ENCODE measurements at places on chromosomes 1 and 21. TPM values are rescaled to one million over a fixed set of nuclear protein-coding genes. Genes with fewer than 3 reads are reported as not detected.

FCRLB gene
- total RNA-seq: not detected

ELK4 gene
- total RNA-seq: 65.8 TPM

THRAP3 gene
- total RNA-seq: 135 TPM

GRCh38 chr1:35873243-35873750, 9.7 kb upstream of the AGO1 start:
- H3K27me3 ChIP-seq: no peaks in the 10 kb centered on the region
- DNase-seq: no peak
- no peaks in the 10 kb centered on the region for H3K36me3 ChIP-seq
- no peak overlapping the region for H3K27ac ChIP-seq
- no peaks in the 10 kb centered on the region for H3K4me1 ChIP-seq

GRCh38 chr1:64956010-64956640, 10.2 kb downstream of the JAK1 start:
- DNase-seq: peak; percentile 54
- peaks cover 56% of the 10 kb centered on the region for H3K4me1 ChIP-seq
- no peak overlapping the region for H3K27ac ChIP-seq
- no peak overlapping the region for H3K4me3 ChIP-seq

- H3K4me1 ChIP-seq: no peaks in the 10 kb centered on the region
- no peak overlapping the region for H3K27ac ChIP-seq
These were observed 4.6 kb downstream of the LCE7A start for GRCh38 chr1:152864443-152864842.

GRCh38 chr1:55702064-55702463, 486.9 kb upstream of the USP24 start:
- no peaks in the 10 kb centered on the region for H3K36me3 ChIP-seq
- peaks cover 5% of the 10 kb centered on the region for H3K27me3 ChIP-seq
- no peaks in the 10 kb centered on the region for H3K4me1 ChIP-seq
- H3K27ac ChIP-seq: no peak overlapping the region

- H3K4me1 ChIP-seq: no peaks in the 10 kb centered on the region
- no peak overlapping the region for H3K4me3 ChIP-seq
- H3K27me3 ChIP-seq: peaks cover 33% of the 10 kb centered on the region
- no peak overlapping the region for H3K27ac ChIP-seq
- H3K36me3 ChIP-seq: no peaks in the 10 kb centered on the region
These were observed 36.3 kb upstream of the FAM3B start for GRCh38 chr21:41280115-41280919.

GRCh38 chr1:47219001-47219400, 13.0 kb downstream of the TAL1 start:
- H3K27me3 ChIP-seq: peaks cover 6% of the 10 kb centered on the region
- H3K36me3 ChIP-seq: no peaks in the 10 kb centered on the region
- H3K4me3 ChIP-seq: no peak overlapping the region
- no peaks in the 10 kb centered on the region for H3K4me1 ChIP-seq
- DNase-seq: no peak
- H3K27ac ChIP-seq: no peak overlapping the region

HS2ST1 gene
- total RNA-seq: 16.5 TPM

SPATA46 gene
- total RNA-seq: not detected

GRCh38 chr1:11333631-11334030, 60.6 kb downstream of the UBIAD1 start:
- H3K27ac ChIP-seq: no peak overlapping the region
- no peak for DNase-seq

PRDX1 gene
- 481 TPM for total RNA-seq

GRCh38 chr1:112761714-112762480, 46.8 kb upstream of the PPM1J start:
- H3K27ac ChIP-seq: no peak overlapping the region
- DNase-seq: no peak
- H3K4me1 ChIP-seq: no peaks in the 10 kb centered on the region
- H3K27me3 ChIP-seq: peaks cover 17% of the 10 kb centered on the region
- H3K36me3 ChIP-seq: no peaks in the 10 kb centered on the region
- H3K4me3 ChIP-seq: no peak overlapping the region

POU3F1 gene
- 0.36 TPM for total RNA-seq

- no peak for DNase-seq
- H3K27me3 ChIP-seq: no peaks in the 10 kb centered on the region
- no peaks in the 10 kb centered on the region for H3K36me3 ChIP-seq
- H3K27ac ChIP-seq: peak overlapping the region; percentile 97
These were observed 3.3 kb upstream of the ZBTB18 start for GRCh38 chr1:244047621-244048255.

ARMH1 gene
- total RNA-seq: 134 TPM

ANGPTL1 gene
- total RNA-seq: not detected

DNA sequence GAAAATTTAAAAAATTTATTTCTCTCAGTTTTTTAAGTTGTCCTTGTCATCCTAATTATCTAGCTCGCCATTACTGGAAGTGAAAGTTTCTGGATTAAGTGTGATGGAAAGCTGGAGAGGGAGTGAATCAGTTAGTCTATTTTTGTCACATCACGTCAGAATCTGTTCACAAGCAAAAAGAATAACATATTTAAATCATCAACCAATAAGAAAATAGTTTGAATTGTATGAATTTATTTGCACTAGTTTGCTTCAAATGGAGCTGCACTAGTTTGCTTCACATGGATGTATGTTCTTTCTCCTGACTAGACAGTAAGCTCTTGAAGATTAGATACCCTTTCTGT, 22.8 kb downstream of the PHC2 start:
- H3K4me3 ChIP-seq: no peak overlapping the region
- no peak overlapping the region for H3K27ac ChIP-seq
- H3K27me3 ChIP-seq: peaks cover 10% of the 10 kb centered on the region
- no peak for DNase-seq

GRCh38 chr21:41596241-41596925, 88.4 kb upstream of the TMPRSS2 start:
- peaks cover 4% of the 10 kb centered on the region for H3K27me3 ChIP-seq
- H3K36me3 ChIP-seq: no peaks in the 10 kb centered on the region
- no peak overlapping the region for H3K27ac ChIP-seq
- H3K4me3 ChIP-seq: no peak overlapping the region
- no peaks in the 10 kb centered on the region for H3K4me1 ChIP-seq
- DNase-seq: no peak

DNA sequence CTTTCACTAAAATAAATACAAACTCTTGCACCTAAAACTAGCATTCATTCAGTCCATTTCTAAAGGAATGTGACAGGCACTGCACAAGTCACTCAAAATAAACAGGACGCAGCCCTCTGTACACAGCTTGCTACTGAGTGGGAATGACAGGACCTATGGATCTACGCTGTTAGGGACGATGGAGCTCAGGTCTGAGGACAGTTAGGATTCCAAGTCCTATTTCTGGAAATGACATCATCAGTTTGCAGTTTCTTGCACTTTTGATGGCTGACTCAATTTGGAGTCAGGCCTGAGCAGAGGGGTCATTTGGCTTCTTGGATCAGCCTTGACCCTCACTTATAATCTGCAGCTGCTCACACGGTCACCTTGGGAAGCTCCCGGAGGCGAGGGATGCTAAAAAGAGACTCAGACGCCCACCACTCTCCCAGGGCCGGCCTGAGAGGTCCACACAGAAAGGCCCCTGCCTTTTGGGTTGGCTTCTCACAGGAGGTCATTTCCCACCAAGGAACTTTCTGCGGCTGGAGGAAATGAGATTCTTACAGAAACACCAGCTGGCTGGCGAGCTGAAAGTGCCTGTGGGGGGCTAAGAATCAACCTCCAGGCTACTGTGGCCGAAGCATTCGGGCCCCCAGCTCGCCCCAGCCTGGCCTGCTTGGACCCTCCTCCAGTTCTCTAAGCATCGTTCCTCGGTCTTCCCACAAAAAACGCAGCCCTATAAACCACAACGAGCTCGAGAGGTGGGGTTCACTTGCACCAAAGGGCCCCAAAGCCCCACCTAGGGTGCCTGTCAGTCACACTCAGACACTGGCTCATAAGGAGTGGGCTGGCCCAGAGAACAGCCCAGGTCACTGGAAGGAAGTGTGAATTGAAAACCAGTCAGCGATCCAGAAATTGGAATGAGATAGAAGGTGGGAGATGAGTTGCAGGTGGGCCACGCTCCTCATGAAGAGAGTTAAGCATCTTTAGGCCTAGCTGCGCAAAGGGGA, 8.9 kb upstream of the PDE9A start:
- no peak overlapping the region for H3K27ac ChIP-seq
- no peaks in the 10 kb centered on the region for H3K36me3 ChIP-seq

- no peak for DNase-seq
- H3K4me3 ChIP-seq: no peak overlapping the region
- H3K4me1 ChIP-seq: no peaks in the 10 kb centered on the region
- no peak overlapping the region for H3K27ac ChIP-seq
- no peaks in the 10 kb centered on the region for H3K36me3 ChIP-seq
- H3K27me3 ChIP-seq: no peaks in the 10 kb centered on the region
These were observed 261.3 kb upstream of the CHRM3 start for GRCh38 chr1:239125027-239125426.

DNA sequence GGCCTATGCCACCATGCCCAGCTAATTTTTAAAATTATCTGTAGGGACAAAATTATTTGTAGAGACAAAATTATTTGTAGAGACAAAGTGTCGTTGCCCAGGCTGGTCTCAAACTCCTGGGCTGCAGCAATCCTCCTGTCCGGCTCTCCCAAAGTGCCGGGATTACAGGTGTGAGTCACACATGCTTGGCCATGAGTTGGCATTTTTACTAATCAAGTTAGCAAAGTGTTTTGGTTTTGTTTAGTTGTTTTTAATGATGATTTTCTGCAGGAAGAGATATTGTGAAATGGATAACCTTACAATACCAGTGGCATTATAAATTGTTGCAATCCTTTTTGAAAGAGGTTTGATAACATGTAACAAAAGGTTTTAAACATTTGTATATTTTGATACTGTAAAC, 65.3 kb upstream of the MAGI3 start:
- H3K4me3 ChIP-seq: no peak overlapping the region
- no peak overlapping the region for H3K27ac ChIP-seq
- no peaks in the 10 kb centered on the region for H3K36me3 ChIP-seq
- H3K4me1 ChIP-seq: no peaks in the 10 kb centered on the region
- DNase-seq: no peak
- H3K27me3 ChIP-seq: no peaks in the 10 kb centered on the region

AK5 gene
- 2.2 TPM for total RNA-seq

SPRR2A gene
- not detected for total RNA-seq

WNT2B gene
- 0.15 TPM for total RNA-seq

GRCh38 chr1:93979718-93980319, 70.6 kb upstream of the GCLM start:
- H3K4me3 ChIP-seq: no peak overlapping the region
- H3K4me1 ChIP-seq: no peaks in the 10 kb centered on the region
- H3K36me3 ChIP-seq: no peaks in the 10 kb centered on the region
- peaks cover 3% of the 10 kb centered on the region for H3K27me3 ChIP-seq
- no peak for DNase-seq
- H3K27ac ChIP-seq: no peak overlapping the region

HES2 gene
- total RNA-seq: not detected

ADAMTS4 gene
- 2.3 TPM for total RNA-seq

AIRE gene
- not detected for total RNA-seq

GRCh38 chr1:84283381-84283780, 18.1 kb upstream of the SAMD13 start:
- no peak overlapping the region for H3K27ac ChIP-seq
- DNase-seq: no peak
- peaks cover 12% of the 10 kb centered on the region for H3K27me3 ChIP-seq
- H3K4me3 ChIP-seq: no peak overlapping the region
- no peaks in the 10 kb centered on the region for H3K4me1 ChIP-seq
- H3K36me3 ChIP-seq: peaks cover 12% of the 10 kb centered on the region

DNA sequence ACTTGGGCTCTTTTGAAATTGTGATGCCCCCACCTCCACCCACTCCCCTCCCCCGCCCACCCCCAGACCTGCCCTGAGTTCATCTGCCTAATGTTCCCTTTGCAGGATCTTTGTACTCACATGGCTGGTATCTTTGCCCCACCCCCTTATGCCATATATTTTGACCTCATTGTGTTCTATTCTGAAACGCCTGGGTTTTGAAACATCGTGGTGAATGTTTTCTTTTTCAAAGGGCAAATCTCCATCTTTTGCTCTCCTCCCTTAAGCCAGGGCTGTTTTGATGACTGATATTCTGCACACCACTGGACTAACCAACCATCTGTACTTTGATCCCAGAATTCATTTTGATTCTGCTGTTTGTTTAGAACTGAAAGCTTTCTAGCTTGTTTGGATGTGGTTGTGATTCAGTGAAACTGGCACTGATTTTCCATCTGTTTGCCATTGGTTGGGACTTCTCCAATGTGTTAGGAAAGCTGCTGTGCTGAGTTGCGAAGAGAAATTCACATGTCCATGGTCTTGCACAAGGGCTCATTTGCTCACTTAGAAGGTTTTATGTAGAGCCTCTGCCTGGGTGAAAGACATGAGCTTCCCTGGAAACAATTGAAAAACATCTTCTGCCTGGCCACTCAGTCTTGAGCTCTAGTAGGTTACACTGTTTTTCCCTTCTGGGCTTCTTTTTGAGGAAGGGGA, 16.5 kb downstream of the SMAP2 start:
- DNase-seq: peak; percentile 42
- H3K27me3 ChIP-seq: no peaks in the 10 kb centered on the region
- peaks cover 88% of the 10 kb centered on the region for H3K4me1 ChIP-seq
- H3K27ac ChIP-seq: peak overlapping the region; percentile 85

CD48 gene
- total RNA-seq: 190 TPM

DNA sequence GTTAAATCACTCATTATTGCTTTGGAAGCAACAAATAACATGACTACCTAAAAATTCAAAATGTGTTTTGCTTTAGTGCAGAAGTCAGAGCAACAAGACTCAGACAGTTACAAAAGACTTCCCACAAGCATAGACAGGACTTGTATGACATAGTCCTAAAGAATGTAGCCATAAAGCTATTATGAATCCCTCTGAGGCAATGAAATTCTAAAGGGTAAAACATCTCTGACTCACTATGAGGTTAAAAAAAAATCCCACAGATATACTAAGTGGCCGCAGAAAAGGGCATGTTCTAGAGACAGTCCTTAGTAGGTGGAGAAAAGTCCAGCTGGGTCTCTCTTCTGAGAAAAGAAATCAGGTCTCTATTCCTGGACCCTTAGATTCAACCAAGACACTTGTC, 4.9 kb downstream of the PRKAB2 start:
- peaks cover 21% of the 10 kb centered on the region for H3K4me1 ChIP-seq
- H3K4me3 ChIP-seq: no peak overlapping the region
- DNase-seq: no peak
- no peak overlapping the region for H3K27ac ChIP-seq
- H3K36me3 ChIP-seq: peaks cover 14% of the 10 kb centered on the region

GRCh38 chr1:205391386-205391785, 30.5 kb downstream of the LEMD1 start:
- no peaks in the 10 kb centered on the region for H3K36me3 ChIP-seq
- no peak overlapping the region for H3K4me3 ChIP-seq
- H3K27me3 ChIP-seq: peaks cover 9% of the 10 kb centered on the region
- DNase-seq: no peak

DNA sequence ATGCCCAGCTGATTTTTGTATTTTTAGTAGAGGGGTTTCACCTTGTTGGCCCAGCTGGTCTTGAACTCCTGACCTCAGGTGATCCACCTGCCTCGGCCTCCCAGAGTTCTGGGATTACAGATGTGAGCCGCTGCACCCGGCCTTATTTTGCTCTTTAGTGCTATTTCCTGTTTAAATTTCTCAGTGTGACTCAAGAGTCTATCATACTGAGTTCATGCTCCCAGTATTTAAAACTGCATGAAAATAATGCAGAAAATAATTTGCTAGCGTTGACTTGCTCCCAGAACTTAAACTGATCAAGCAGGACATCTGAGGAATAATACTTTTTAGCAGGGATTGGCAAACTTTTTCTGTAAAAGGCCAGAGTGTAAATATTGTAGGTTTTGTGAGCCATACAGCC, 86.4 kb upstream of the C1orf21 start:
- no peak for DNase-seq
- H3K27ac ChIP-seq: no peak overlapping the region
- no peak overlapping the region for H3K4me3 ChIP-seq
- no peaks in the 10 kb centered on the region for H3K27me3 ChIP-seq
- H3K36me3 ChIP-seq: no peaks in the 10 kb centered on the region

TNFRSF8 gene
- total RNA-seq: 33.2 TPM

Measured in activated CD4-positive, alpha-beta memory T cell treated with anti-CD3 and anti-CD28 coated beads for 36 hours (primary cell).